ENCODE measurements at places on chromosomes 7 and 10.

GRCh38 chr7:106871793-106872571 is 6.9 kb downstream of the PIK3CG start:
- DNase-seq = no peak

DNA sequence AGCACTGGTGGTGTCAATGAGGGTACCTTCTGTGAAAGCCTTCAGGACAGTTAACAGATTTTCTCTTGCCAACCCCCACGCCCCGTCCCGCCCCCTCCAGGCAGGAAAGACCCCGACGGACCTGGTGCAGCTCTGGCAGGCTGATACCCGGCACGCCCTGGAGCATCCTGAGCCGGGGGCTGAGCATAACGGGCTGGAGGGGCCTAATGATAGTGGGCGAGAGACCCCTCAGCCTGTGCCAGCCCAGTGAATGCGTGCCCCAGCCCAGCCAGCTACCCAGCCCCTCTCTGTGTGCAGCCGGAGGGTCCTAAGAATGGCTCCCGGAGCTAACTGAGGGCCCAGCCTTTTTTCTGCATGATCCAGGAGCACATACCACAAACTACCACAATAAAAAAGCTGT is 713 bp upstream of the HOGA1 start:
- peak; percentile 22 for DNase-seq

DNA sequence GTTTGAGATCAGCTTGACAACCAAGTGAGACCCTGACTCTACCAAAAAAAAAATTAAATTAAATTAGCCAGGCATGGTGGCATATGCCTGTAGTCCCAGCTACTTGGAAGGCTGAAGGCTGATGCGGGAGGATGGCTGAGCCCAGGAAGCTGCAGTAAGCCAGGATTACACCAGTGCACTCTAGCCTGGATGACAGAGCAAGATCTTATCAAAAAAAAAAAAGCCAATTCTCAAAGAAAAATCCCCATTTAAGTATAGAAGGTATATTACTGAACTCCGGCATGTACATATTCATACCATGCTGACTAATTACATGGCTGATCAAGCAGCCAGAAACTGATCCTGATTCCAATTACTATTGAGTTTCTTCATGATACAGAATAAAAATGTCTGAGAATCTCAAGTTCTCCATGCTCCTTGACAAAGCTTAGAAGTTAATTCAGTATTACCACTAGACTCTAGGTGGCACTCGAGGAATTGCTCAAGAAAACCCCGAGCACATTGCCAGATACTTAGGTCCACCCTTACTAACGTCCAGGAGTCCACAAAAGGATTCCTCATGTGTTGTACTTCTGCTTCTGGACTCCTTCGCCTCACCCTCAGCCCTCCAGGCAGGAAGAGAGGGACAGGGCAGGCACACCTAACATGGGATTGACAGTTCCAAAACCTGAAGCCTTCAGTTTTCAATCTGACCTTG is 148.9 kb downstream of the PARD3 start:
- DNase-seq = peak; percentile 30

GRCh38 chr10:26960308-26960707 is 99.5 kb upstream of the ABI1 start:
- no peak for DNase-seq

- peak; percentile 53 for DNase-seq
Measured at GRCh38 chr7:88015309-88015708, 81.3 kb downstream of the ADAM22 start.

DNA sequence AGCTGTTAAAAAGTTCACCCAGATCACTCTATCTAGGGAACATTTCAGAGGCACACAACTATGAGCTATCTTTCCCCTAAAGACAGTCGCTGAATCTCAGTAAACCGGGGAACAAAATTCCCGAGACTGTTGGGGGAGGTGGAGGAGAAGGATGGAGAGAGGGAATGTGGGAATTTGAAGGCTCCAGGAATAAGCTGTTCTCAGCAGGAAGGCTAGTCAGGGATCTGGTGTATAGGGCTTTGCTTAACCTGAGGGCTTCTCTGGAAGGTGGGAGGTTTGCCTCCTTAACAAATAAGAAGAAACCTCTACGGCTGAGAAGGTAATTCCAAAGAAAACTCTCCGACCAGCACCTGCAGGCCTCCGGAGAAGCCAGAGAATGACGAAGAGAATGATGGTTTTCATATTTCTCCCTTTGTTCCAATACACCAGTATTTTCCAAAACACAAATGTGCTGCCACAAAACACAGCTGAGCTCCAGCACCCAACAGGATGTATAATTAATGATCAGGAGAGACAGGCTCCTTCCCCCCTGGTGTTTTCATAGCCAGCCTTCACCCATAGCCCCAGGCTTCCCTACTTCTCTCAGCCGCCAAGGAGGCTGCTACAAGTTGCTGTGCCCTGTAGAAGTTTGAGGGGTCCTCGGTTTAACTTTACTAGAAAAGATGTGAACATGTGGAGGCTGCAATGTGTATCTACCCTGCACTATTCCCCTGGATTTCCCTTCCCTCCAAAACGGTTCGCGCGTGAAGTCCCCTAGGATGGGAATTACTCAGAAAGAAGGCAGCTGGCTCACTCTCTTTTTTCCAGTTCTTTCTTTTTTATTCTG is 2.0 kb downstream of the KCNMA1 start:
- no peak for DNase-seq

DNA sequence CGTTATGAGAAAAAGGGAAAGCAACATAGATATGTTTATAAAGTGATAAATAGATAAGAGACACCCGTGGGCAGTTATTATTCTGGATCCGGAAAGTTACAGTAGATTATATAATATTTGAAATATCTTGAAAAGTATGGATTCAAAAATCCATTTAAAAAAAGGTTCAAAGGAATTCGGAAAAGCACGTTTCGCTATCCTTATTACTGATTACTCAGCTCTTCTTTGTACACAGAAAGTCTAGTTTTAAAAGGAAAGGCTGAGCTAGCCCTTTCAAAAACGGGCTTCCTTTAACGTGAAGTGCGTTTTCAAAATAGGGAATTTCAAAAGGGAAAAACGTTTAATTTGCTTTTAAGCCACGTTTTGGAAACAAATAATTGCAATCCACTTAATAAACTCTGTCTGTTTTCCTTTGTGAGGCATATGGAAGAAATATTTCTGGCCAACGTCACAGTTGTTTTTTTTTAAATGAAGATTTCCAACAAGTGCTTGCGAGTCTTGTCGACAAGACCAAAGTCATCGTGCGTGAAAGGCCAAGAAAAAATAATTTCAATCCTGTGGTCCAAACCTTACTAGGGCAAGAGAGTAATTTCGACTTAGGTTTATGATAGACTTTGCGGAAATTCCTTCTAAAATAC is 2.2 kb upstream of the SKIDA1 start:
- DNase-seq = no peak

DNA sequence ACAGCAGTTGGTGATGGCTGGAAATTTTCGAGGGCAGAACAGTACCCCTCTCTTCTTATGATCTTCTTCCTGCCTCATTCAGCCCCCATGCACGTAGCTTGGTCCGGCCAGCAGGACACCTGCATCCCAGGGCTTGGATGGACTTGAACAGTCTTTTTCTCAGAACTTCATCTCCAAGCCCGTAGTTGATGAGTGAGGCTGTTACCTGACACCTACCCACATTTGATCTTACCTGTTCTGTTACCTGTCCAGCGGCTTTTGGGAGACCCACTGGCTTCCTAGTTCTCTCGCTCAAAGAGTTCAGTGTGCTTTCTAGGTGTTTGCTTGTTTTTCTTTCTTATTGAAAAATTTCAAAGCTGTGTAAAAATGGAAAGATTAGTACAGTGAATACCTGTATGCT is 212.2 kb downstream of the CUX1 start:
- no peak for DNase-seq

DNA sequence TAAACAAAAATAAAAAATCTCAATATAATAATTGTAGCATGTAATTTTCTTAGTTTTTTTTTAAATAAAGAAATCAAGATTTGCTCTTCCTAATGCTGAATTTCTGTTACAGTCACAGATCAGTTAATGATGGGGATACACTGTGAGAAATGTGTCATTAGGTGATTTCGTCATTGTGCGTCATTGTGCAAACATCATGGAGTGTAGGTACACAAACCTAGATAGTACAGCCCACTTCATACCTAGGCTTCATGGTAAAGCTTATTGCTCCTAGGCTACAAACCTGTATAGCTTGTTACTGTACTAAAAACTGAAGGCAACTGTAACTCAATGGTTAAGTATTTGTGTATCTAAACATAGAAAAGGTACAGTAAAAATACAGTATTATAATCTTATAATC is 74.4 kb upstream of the LSM8 start:
- DNase-seq = no peak

GRCh38 chr10:93461807-93462178 is 20.3 kb downstream of the MYOF start:
- DNase-seq = no peak

DNA sequence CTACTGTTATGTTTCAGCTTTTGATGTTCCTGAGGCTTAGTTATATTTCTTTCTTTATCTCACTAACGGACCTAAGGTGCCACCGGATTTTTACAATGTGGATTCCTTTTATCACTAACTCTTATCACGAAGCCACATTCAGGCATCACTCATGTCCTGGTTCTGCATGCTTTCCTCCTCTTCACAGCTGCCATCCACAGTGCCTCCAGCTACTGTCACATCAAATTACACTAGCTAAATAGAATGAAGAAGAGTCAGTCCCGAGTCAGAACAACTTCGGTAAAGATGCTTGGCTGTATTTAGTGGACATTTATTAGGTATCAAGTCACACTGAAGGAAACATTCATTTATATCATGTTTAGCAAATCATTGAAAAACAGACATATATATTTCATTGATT is 153.2 kb downstream of the NEBL start:
- no peak for DNase-seq

DNA sequence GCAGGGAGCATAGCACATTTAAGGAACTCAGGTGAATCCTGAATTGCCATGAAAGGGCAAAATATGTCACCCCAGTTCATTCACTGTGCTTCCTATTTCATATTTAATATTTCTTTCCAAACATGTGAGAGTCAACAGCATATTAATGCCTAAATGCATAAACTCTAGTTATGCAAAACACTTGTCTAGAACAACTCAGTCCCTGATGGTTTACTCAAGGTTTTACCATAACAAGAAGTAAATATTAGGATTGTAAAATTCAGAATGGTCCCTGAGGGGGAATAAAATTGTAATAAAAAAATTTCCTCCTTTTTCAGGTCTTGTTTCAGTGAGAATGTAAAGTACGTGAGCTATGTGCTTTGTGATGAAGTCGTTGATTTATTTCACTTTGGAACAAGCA is 51.7 kb upstream of the SEPHS1 start:
- no peak for DNase-seq

GRCh38 chr7:101575168-101575567 is 53.9 kb downstream of the MYL10 start:
- no peak for DNase-seq

DNA sequence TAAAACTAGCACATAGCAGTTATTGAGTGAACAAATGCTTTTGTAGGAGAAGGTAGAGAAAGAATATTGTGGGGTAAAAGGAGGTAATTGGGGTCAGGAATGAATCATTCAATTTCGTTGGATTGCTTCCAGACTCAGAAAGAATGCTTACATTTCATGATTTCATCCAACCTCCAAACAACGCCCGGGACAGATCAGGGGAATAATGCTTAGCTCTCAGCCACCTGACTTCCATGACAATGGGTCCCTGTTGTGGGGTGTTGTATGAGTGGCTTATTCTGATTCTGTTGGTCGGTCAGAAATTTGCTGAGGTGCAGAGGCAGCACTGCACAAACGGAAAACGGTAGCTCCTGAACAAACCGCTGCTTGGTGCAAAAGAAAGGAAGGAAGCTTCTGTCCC is 24.0 kb upstream of the INPP5F start:
- no peak for DNase-seq

- DNase-seq = peak; percentile 90
Measured at GRCh38 chr10:103772096-103772845, 83.1 kb downstream of the SH3PXD2A start.

DNA sequence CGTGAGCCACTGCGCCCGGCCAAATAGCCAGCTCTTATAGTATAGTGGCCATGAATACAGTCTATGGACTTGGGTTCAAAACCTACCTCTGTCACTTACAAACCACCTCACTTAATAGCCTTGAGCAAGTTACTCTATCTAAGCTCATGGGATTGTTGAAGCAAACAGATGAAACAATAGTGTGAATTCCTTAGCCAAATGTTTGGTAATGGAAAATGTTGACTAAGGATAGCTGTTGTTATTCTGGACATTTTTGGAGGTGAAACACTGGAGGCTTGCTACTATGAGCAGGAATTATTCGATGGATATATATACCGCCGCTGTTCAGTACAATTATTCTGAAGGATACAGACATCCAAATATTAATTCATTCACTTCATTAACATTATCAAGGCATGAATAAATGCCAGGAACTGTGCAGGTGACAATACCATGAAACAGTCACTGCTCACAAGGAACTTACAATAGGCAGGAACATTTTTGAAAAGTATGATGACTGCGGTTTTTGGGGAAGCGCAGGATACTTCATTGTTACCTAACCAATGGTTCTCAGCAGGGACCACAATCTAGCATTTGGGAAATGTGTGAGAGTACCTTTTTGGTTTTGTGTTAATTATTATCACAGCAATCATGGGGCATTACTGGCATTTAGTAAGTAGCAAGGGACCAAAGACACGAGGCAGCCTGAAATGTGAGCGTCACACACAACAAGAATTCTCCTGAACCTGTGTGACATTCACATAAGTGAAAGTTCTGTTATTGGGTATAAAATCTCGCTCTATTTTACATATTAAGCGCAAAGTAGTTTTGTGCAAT is 55.7 kb downstream of the CUBN start:
- no peak for DNase-seq

- DNase-seq = no peak
Measured at GRCh38 chr10:21961847-21962246, 41.7 kb downstream of the DNAJC1 start.
